Endothelial cell (in vitro differentiated cells): ENCODE measurements at places on chromosomes 7 and 10. TPM values are rescaled to one million over a fixed set of nuclear protein-coding genes. Genes with fewer than 3 reads are reported as not detected.

GRCh38 chr10:58985216-58985615 is 191.2 kb upstream of the PHYHIPL start:
- no peak for DNase-seq

Gene RSPH10B2
- 0.51 TPM for total RNA-seq

- DNase-seq: no peak
These were observed 57.8 kb downstream of the PHYHIPL start for GRCh38 chr10:59234194-59234593.

GRCh38 chr7:105030447-105030846 is 16.4 kb downstream of the KMT2E start:
- no peak for DNase-seq

DNA sequence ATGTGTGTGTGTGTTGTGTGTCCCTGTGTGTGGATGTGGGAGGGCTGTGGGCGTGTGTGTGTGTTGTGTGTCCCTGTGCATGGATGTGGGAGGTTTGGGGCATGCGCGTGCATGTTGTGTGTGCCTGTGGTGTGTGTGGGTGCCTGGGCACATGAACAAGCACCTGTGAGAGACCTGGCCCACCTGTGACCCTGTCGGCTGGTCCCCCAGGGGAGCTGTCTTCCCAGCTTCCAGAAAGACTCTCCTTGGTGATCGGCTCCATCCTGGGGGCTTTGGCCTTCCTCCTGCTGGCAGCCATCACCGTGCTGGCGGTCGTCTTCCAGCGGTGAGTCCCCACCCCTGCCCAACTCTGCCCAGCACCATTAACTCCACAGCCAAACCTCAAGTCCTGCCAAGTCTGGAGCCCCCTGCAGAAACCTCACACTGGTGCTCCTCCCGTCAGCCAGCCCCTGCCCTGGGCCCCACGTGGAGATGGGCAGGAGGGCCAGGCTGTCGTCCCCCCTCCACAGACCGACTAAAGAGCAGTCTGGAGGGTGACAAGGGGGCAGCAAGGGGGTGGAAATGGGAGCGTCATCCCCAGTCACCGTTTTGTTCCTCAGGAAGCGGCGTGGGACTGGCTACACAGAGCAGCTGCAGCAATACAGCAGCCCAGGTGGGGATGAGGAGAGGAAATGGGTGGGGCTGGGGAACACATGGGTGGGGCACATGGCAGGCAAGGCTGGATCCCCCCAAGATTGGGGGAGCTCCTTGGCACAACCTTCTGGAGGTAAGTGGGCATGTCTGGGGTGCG is 12.7 kb downstream of the EPHB6 start:
- no peak for DNase-seq

Gene CD36
- total RNA-seq: 3.8 TPM

- DNase-seq: no peak
These were observed 5.8 kb downstream of the FLNC start for GRCh38 chr7:128835790-128836641.

Gene TEX47
- not detected for total RNA-seq

Gene SEMA3D
- total RNA-seq: 1.8 TPM

Gene SMKR1
- not detected for total RNA-seq

Gene ANXA8L1
- total RNA-seq: not detected

Gene MET
- total RNA-seq: 35.1 TPM

- no peak for DNase-seq
These were observed 60.6 kb upstream of the DNAAF5 start for GRCh38 chr7:665736-666453.

- no peak for DNase-seq
These were observed 161.7 kb downstream of the AKR1D1 start for GRCh38 chr7:138237995-138238394.

Gene SDK1
- 4.3 TPM for total RNA-seq

Gene NPY
- total RNA-seq: not detected

- DNase-seq: no peak
These were observed 343.7 kb downstream of the GRID1 start for GRCh38 chr10:86022906-86023305.

Gene OR6B1
- total RNA-seq: not detected

- DNase-seq: no peak
These were observed 102.0 kb downstream of the GLCCI1 start for GRCh38 chr7:8070451-8071180.

DNA sequence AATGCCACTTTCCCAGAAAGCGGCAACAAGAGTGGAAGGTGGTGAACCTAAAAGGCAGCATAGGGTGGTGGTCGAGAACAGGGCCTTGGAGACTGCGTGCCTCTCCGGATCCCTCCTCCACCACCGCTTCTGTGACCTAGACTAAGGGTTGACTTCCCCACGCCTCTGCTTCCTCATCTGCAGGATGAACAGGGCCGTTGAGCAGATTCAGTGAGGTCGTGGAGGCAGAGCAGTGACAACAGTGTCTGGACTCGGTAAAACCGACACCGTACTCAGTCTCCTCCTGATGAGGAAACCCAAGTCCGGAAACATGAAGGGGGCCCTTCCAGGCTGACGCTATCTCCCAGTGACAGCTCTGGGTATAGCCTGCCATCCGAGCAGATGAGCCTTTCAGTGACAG is 162.6 kb downstream of the CELF2 start:
- no peak for DNase-seq

DNA sequence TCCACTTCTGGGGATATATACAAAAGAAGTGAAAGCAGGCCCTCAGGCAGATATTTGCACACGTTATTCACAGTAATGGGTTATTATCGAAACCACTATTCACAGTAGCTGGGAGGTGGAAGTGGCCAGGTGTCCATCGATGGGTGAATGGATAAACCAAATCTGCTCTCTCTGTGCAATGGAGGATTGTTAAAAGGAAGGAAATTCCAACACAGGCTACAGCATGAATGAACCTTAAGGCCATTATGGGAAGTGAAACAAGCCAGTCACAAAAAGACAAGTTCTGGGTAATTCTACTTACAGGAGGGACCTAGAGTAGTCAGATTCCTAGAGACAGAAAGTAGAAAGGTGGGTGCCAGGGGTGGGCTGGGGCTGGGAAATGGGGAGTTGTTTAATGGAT is 48.5 kb upstream of the BHLHA15 start:
- DNase-seq: no peak

Gene TMEM184A
- total RNA-seq: 0.21 TPM

DNA sequence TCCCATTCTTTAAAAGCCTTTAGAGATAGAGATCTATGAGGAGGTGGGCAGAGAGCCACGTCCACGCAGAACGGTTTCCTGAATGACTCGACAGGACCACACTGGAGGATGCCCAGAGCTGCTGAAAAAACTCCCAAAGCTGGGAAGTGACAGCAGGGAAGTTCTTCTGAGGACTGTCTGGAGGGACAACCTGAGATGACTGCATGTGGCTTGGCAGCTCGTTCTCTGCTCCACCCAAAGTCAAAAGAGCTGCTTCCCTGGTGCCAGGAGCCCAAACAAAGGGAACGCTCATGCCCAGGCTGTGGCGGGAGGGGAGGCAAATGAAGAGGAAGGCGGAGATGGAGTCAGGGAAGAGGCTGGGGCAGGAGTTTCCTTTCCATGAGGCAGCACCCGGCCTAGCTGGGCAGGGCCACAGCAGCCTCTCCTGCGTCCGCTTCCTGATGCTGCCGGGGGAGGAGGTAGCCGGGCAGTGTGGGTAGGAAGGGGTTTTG is 95.4 kb downstream of the CCDC3 start:
- DNase-seq: no peak

Gene GIMAP5
- total RNA-seq: 220 TPM

Gene PAXIP1
- total RNA-seq: 16.8 TPM

- no peak for DNase-seq
These were observed 4.4 kb upstream of the FKBP9 start for GRCh38 chr7:32952876-32953275.

DNA sequence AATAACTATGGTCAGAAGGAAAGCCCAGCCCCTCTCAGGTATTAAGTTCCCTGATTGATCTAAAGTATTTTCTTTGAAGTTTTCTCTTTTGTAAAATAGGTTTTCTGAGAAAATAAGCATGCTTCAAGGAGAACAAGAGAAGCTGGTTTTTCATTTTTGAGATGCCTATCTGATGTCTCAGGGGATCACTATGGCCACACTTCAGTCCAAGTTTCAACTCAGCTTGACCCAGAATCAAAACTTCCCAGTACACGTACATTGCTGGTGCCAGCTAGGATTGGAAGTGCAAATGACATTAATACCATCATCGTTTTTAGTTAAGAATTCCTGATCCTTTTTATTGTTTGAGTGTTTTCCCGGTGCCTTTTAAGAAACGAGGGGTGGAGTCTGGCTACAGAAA is 7.2 kb downstream of the ITIH5 start:
- no peak for DNase-seq
